T-helper 1 cell (primary cell): ENCODE measurements at places on chromosomes 2 and 18.

GRCh38 chr2:98473995-98474780 is 29.5 kb downstream of the INPP4A start:
- DNase-seq, result no peak

DNA sequence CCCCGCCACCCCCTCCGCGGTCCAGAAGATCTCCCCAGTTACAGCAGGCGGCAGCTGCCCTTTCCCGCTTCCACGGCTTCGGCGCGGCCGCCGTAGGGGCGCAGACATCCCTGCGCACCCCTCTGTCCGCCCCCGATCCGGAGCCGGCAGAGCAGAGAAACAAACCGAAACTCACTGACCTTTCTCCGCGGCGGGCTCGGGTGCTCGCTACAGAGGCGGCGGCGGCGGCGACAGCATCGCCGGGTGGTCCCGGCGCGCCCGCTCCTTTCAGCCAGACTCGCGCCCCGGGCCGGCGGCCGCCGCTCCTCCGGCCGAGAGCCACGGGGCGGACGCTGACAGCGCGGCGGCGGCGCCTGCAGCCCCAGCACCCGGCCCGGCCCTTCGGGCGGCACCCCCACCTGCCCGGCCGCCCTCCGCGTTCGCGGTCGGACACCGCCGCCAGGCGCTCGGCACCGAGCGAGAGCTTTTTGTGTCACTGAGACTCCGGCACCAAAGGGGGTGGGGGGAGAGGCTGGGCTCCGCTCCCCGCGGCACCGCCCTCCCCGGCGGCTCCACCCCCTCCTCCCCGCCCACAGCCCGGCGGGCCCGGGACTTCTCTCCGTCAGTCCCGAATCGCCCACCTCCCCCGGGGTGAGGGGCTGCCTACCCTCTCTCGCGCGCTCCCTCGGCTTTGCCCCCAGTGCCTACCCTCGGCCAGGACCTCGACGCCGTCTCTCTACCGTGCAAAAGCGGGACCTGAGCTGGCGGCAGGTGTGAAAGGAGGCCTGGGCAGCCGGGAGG is 1.4 kb upstream of the RNF152 start:
- peak; percentile 61 for DNase-seq

DNA sequence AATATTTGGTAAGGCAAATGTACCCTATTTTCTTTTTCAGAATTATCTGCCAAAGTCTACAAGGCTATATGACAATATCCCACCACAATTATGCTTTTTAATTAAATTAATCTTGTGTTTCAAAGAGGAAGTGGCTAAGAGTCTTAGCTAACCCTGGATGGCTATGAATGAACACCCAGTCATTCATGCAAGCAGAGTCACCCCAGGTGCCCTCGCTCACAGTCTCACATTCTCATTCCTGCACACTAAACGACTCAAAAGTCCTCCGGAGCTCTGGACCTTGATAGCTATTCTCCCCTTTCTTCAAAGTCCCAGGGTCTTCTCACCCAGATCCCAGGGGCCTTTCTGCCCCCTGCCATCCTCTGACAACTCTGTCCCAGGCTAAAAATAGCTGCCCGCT is 42.1 kb upstream of the MRPL19 start:
- DNase-seq, result no peak

GRCh38 chr18:76821875-76822505 is 367 bp upstream of the ZNF236 start:
- peak; percentile 55 for DNase-seq

- DNase-seq, result no peak
Observed at GRCh38 chr18:58339890-58340289, 289.0 kb downstream of the ALPK2 start.

GRCh38 chr18:60372596-60372995 is at the start of gene MC4R:
MC4R (minus strand) TSS chr18:60372775; CDS start chr18:60372349, 426 bp downstream.
- DNase-seq, result no peak

GRCh38 chr2:78644854-78645253 is 380.6 kb upstream of the REG3G start:
- no peak for DNase-seq

DNA sequence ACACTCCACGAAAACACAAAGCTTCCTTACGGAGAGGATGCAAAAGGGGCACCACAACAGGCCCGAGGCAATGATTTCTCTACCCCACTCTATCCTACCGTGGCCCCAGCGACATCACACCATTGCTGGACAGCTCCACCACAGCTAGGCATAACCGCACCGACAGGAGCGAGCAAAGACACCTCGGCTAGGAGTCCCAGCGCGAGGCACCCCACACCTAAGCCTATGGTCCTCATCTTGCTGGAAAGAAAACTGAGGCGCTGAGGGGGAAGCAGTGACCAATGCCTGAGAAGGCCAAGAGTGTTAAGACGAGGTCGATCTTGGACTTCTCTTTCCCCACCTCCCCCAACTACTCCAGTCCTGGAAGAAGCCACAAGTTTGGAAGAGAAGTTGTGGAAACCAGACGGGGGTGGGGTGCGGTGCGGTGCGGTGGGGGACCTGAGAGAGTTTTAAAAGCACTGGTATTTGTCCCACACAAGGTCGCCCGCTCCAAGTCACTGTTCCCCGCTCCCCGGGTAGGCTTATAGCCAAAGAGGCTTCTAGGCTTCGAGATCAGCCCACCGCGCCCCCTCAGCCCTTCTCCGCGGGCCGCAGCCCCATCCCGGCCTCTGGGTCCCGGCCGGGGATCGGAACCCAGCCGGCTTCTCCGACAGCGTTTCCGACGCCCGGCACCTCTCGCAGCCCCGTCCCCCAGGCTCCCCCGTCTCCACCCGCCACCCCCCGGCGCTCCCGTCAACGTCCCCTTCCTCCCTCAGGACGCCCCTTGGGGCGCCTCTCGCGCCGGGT is 766 bp downstream of the PDE6D start:
- DNase-seq, result no peak

DNA sequence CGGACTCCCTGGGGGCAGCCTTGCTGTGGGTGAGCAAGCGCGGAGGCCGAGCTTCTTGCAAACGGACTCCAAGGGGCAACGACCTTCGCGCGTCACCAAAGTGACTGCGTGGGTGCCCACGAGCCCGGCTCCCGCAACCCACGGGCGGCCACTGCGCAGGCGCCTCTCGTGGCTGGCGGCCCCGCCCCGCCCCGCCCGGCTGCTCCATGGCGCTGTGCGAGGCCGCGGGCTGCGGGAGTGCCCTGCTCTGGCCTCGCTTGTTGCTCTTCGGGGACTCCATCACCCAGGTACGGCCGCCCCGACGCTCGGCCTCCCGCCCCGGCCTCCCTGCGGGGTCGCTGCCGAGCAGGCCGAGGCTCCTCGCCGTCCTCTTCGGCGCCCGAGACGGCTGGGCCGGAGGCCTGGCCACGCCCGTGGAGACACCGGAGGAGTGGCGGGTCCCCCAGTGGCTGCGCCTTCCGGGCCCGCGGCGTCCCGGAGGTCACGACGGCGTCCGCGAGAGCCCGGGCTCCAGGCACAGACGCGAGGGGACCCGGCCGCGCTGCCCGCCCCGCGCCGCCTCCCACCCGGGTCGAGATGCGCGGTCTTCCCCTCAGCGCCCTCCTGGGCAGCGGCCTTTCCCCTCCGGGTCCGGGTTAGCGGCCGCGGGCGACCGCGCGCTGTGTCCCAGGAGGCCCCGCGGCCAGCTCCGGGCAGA is at the start of gene IAH1:
TSS of gene IAH1 (plus strand) at position 191 of the 697 bp plus-strand sequence. CDS start at position 207, 16 bp downstream.
- DNase-seq, result peak; percentile 79

DNA sequence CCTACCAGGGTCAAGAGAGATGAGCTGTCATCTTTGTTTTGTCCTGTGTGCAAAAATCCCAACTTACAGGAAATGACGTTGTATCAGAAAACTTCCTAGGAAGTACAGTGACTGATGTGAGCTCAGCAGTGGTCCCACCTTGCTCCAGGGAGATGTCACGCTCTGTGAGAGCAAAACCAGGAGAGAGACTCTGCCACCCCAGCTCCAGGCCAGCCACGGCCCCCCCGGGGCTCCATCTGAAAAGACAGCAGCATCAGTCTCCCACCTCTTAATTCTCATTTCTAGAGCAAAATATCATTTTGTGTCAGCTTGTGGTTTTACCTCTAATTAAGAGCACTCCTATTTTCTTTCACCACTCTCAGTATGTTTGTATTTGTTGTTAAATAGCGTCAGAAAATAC is 57.5 kb downstream of the MYL12B start:
- no peak for DNase-seq

- no peak for DNase-seq
Observed at GRCh38 chr2:126793885-126794613, 104.6 kb upstream of the TEX51 start.

DNA sequence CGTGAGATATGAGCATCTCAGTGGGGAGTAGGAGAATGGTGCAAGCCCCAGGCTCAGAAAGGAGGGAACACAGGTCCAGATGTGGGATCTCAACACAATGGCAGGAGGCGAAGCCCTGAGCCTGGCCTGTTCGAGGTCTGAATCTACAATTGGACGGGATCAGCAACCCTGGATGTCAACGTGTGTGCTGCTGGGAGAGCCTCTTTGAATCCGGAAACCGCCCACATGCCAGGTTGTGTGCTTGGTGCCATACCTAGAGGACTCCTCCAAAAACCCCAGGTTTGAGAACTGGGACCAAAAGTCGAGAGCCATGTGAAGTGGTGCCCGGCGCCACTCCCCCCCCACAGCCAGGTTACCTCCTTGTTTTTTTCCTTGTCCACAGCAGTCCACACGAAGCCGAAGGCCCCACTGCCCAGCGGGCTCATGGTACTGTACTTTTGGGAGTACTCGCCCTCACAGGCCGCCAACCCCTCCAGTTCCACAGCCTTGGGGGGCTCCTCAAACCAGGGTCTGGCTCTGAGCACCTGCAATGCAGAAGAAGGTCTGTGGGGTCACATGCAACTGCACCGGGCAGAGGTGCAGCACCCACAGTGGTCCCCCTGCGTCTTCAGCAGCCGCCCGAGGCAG is 20.4 kb upstream of the MTERF4 start:
- DNase-seq, result no peak

- DNase-seq, result no peak
Observed at GRCh38 chr18:63444580-63444979, 22.3 kb upstream of the VPS4B start.

- DNase-seq, result no peak
Observed at GRCh38 chr2:220880623-220881596, 691.2 kb downstream of the EPHA4 start.

- DNase-seq, result no peak
Observed at GRCh38 chr2:231413921-231414476, 18.5 kb downstream of the B3GNT7 start.

DNA sequence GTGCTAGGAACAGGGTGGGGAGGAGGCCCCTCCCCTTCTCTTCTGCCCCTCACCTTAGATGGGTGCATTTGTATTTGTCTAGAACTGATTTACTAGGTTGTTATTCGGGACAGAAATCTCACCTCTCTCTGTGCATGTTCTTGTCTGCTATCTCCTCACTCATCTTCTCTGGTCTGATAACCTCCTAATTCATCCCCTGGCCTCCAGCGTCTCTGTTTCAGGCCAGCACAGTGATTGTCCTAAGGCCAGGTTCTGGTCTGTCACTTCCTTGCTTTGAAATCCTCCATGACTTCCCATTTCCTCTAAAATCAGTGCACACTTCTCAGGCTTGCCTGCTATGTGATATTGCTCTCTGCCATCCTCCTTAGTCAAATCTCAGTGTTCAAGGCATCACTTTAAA is 58.4 kb downstream of the CELF4 start:
- DNase-seq, result no peak

- no peak for DNase-seq
Observed at GRCh38 chr2:64889803-64890202, 99.4 kb upstream of the SLC1A4 start.

DNA sequence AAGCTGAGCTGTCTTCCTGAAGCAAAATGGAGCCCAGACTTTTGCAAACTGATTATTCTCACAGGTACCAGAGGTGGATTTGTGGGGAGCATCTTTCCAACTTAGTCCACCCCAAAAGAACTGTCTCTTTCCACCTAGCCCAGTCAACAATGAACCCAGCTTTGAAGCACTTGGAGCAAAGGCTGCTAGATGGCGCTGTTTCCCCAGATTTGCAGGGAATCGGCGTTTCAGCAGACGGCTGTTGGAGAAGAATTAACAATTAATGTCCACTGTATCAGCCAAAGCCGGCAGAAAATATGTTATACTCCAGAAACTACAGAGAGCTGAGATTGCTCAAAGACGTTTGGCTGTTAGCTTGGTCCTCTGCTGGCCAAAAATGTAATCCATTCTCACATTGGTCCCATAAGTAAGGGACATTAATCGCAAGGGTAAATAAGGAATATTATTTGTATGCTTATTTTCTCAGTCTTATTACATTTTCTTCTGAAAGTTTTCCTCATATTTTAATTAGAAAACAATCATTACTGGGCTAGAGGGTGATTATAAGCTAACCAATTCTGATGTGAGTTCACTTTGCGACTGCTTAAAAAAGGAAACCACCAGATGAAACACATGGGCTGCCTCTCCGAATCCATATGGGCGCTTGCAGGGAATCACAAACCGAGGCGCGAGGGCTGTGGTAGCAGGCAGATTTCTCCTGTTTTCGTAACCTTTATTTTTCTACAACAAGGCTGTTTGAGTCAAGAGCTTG is 423.8 kb upstream of the MEX3C start:
- DNase-seq, result no peak

GRCh38 chr18:9123520-9123919 is 13.1 kb upstream of the ANKRD12 start:
- no peak for DNase-seq

- no peak for DNase-seq
Observed at GRCh38 chr18:57207124-57207916, 60.4 kb downstream of the BOD1L2 start.

GRCh38 chr2:168158586-168158985 is 88.8 kb downstream of the STK39 start:
- no peak for DNase-seq

- no peak for DNase-seq
Observed at GRCh38 chr2:174334781-174335251, at the start of gene SP9. SP9 (plus strand) TSS chr2:174334954; CDS start chr2:174335093, 139 bp downstream.

DNA sequence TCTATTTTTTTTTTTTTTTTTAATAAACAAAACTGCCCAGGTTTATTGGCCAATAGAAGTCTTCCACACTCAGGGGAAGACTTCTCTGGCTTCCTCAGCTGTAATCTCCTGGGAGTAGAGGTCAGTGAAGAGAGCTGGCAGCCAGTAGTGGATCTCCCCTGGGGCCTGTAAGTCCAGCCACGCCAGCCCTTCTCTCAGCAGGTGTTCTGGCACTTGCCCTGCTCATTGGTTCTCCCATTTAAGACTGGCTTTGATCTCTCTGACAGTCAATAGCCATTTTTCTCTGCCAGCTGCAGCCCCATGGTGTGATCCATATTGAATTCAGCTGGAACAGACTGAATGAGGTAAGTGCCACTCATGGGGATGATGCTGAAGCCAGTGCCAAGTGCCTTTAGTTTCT is 170.6 kb upstream of the SPHKAP start:
- DNase-seq, result no peak

DNA sequence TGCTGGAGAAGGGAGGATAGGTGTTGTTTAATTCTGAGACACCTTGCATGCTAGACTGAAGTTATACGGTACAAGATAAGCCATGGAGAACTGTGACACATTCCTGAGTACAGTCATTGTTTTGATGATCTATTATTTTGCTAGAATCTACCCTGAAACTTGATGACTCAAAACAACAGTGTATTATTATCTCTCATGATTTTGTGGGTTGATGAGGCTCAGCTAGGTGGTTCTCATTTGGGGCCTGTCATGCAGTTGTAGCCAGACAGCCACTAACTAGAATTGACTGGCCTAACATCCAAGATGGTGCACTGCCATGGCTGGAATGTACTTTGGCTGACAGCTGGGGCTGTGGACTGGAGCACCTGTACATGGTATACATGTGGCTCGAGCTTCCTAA is 5.4 kb upstream of the IL1R1 start:
- peak; percentile 57 for DNase-seq
